ENCODE measurements at places on chromosomes 4 and X. TPM values are rescaled to one million over a fixed set of nuclear protein-coding genes. Genes with fewer than 3 reads are reported as not detected.
A peak's percentile ranks its signal among the peaks of the same experiment; 100 is the strongest.

Gene SLC6A14
- not detected for total RNA-seq

Gene C1QTNF7
- total RNA-seq, result not detected

Gene CACNA1F
- total RNA-seq, result 3.4 TPM

GRCh38 chr4:180341926-180342325 lies 1901.3 kb upstream of the TENM3 start:
- no peak for DNase-seq

DNA sequence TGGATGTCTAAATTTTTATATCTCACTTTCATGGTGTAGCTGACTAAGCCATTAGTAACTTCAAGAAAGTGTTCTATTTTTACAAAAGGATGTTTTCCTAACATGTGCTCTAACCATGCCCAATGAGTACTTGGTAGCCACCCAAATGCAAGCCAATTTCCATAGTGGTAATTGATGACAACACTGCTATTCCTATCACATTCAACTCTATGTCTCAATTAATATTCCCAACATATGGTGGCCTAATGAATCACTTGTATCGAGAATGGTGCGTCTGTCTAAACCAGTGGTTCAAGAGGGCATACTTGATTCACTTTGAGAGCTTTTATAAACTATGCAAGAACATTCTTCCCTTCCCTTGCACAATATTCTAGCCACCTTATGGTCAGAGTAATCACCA lies 112.9 kb upstream of the GPRIN3 start:
- no peak for DNase-seq

- DNase-seq, result peak; percentile 85
Measured at GRCh38 chr4:168318266-168318895, at the start of gene DDX60. Gene DDX60 (minus strand): TSS chr4:168318752. CDS start chr4:168311259, 7,493 bp downstream.

- DNase-seq, result no peak
Measured at GRCh38 chr4:55561889-55562288, 15.2 kb upstream of the CLOCK start.

All from activated T-cell treated with anti-CD3 and anti-CD28 coated beads, Interleukin-2, amount 50 U/mL, for 72 hours (primary cell).